ENCODE measurements at places on chromosomes 13 and 19. TPM values are rescaled to one million over a fixed set of nuclear protein-coding genes. Genes with fewer than 3 reads are reported as not detected.

The SLITRK6 gene
- not detected for total RNA-seq

The ELSPBP1 gene
- total RNA-seq, result not detected

The NUFIP1 gene
- 1.1 TPM for total RNA-seq

The ZNF417 gene
- 7.1 TPM for total RNA-seq

The ANKRD24 gene
- total RNA-seq, result 0.88 TPM

The CPB2 gene
- not detected for total RNA-seq

The EDDM13 gene
- total RNA-seq, result 1.4 TPM

The ZNF17 gene
- total RNA-seq, result 13.4 TPM

The KIRREL2 gene
- total RNA-seq, result under 0.01 TPM

The CEACAM20 gene
- not detected for total RNA-seq

The SSBP4 gene
- 56.0 TPM for total RNA-seq

The PLD3 gene
- total RNA-seq, result 169 TPM

The STK11 gene
- total RNA-seq, result 87.3 TPM

The LRRC25 gene
- not detected for total RNA-seq

The TSKS gene
- total RNA-seq, result not detected

The CACNG6 gene
- total RNA-seq, result 0.25 TPM

The PRODH2 gene
- not detected for total RNA-seq

The ZNF878 gene
- total RNA-seq, result 0.31 TPM

The TBXA2R gene
- 2.1 TPM for total RNA-seq

The ADM5 gene
- 0.63 TPM for total RNA-seq

The F7 gene
- not detected for total RNA-seq

The FFAR2 gene
- not detected for total RNA-seq

The CABP5 gene
- not detected for total RNA-seq

The CYSLTR2 gene
- total RNA-seq, result not detected

The ATP1A3 gene
- under 0.01 TPM for total RNA-seq

The LTBP4 gene
- total RNA-seq, result 73.7 TPM

The PDX1 gene
- not detected for total RNA-seq

The ZNF260 gene
- total RNA-seq, result 16.9 TPM

The FCHO1 gene
- 1.1 TPM for total RNA-seq

The LIN7B gene
- total RNA-seq, result 1.4 TPM

Data from bladder microvascular endothelial cell (primary cell).